Hair follicular keratinocyte (primary cell): ENCODE measurements at places on chromosomes 1 and 21. TPM values are rescaled to one million over a fixed set of nuclear protein-coding genes. Genes with fewer than 3 reads are reported as not detected.

NR1I3 gene
- not detected in 2 replicates for total RNA-seq

KDF1 gene
- 24.8 and 26.9 TPM in 2 replicates for total RNA-seq

TFF2 gene
- not detected in 2 replicates for total RNA-seq

THEM5 gene
- not detected in 2 replicates for total RNA-seq

G0S2 gene
- 219 and 961 TPM in 2 replicates for total RNA-seq

RGS16 gene
- 0.19 and 0.23 TPM in 2 replicates for total RNA-seq

HHIPL2 gene
- total RNA-seq, result 0.08 TPM in 1 of 2 replicates, not detected in the other

HES4 gene
- 3.0 and 5.6 TPM in 2 replicates for total RNA-seq

SNX7 gene
- total RNA-seq, result 44.7 and 47.2 TPM in 2 replicates

FCMR gene
- 3.3 and 4.8 TPM in 2 replicates for total RNA-seq

GBP5 gene
- 0.11 TPM in 1 of 2 replicates, not detected in the other for total RNA-seq

ADCY10 gene
- 0.15 and 0.86 TPM in 2 replicates for total RNA-seq

NEXN gene
- 0.94 and 1.3 TPM in 2 replicates for total RNA-seq

BTBD8 gene
- 2.1 and 2.8 TPM in 2 replicates for total RNA-seq

RPE65 gene
- not detected in 2 replicates for total RNA-seq

GUCA2A gene
- total RNA-seq, result not detected in 2 replicates

GPR37L1 gene
- not detected in 2 replicates for total RNA-seq

KRTAP19-3 gene
- not detected in 2 replicates for total RNA-seq

PDE9A gene
- total RNA-seq, result 0.19 and 2.3 TPM in 2 replicates

OR2L13 gene
- 0.08 and 0.23 TPM in 2 replicates for total RNA-seq

ACTL8 gene
- not detected in 2 replicates for total RNA-seq

PTPN7 gene
- not detected in 2 replicates for total RNA-seq

LCE1B gene
- 0.11 TPM in 1 of 2 replicates, not detected in the other for total RNA-seq

SEMA6C gene
- 0.47 and 0.84 TPM in 2 replicates for total RNA-seq

GAS5 gene
- 521 and 783 TPM in 2 replicates for total RNA-seq

C1orf210 gene
- total RNA-seq, result 2.8 and 5.7 TPM in 2 replicates

ANKRD65 gene
- total RNA-seq, result 4.9 and 5.8 TPM in 2 replicates

SETDB1 gene
- 18.8 and 28.3 TPM in 2 replicates for total RNA-seq

TM2D1 gene
- total RNA-seq, result 43.8 and 60.4 TPM in 2 replicates

TMEM54 gene
- 294 and 312 TPM in 2 replicates for total RNA-seq

ADGRL2 gene
- 1.6 and 10.6 TPM in 2 replicates for total RNA-seq

ARHGEF16 gene
- total RNA-seq, result 10.5 and 15.3 TPM in 2 replicates

CAMK2N1 gene
- total RNA-seq, result 18.5 and 26.4 TPM in 2 replicates

PEX14 gene
- total RNA-seq, result 17.9 and 19.5 TPM in 2 replicates
